ENCODE measurements at places on chromosomes 2 and 18.

DNA sequence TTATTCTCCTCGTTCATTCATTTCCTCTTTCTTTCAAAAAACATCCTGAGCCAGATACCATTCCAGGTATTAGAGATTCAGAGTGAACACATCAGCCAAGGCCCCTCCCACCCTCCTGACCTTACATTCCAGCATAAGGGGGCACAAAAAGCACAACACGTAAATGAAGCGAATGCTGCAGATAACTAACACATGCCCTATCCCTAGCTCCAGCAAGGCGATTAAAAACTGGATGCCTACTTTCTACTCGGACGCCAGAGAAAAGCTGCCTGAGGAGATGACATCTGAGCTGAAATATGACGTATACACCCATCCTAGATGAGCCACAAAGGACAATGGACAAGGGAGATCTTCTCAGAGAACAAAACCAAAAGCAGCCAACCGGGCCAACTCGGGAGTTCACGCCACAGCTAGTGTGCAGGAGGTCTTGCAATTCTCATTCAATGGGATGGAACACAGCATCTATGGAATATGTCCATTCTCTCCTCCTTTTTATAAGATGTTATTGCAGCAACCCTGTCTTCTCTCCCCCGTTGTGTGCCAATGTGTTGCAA, 33.5 kb downstream of the FEZ2 start:
- no peak for DNase-seq

- DNase-seq, result no peak
These were observed 59.1 kb downstream of the GREB1 start for GRCh38 chr2:11592671-11593574.

GRCh38 chr18:9334973-9335696, 562 bp downstream of the TWSG1 start:
- DNase-seq, result peak; percentile 62

- DNase-seq, result no peak
These were observed 65.4 kb downstream of the PDE1A start for GRCh38 chr2:182361477-182361876.

- no peak for DNase-seq
These were observed 52.3 kb downstream of the BAZ2B start for GRCh38 chr2:159564081-159564480.

- peak; percentile 3 for DNase-seq
These were observed 104.5 kb upstream of the TAF1B start for GRCh38 chr2:9738535-9739496.

GRCh38 chr2:240498171-240498957, 59.4 kb downstream of the ANKMY1 start:
- DNase-seq, result no peak

- no peak for DNase-seq
These were observed 9.9 kb downstream of the ST3GAL5 start for GRCh38 chr2:85878719-85879370.

GRCh38 chr18:9870431-9871008, 15.3 kb upstream of the TXNDC2 start:
- DNase-seq, result no peak

DNA sequence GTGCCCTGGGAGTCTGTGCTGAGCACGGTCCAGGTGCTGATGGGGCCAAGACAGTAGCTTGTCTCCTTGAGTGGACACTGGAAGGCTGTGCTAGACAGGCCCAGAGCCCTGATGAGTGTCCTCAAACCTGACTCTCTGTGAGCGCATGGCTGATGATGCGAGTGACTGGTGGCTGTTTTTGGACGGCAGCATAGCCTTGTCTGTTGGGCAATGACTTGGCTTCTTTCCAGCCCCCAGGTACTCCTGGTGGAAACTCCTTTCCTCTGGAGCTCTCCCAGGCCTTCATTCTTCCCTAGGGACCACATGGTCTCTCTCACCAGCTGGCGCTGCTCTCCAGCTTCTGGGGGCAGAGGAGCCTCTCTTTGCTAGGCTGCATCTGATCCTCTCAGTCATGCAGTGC, 207.6 kb upstream of the SMIM21 start:
- DNase-seq, result no peak

DNA sequence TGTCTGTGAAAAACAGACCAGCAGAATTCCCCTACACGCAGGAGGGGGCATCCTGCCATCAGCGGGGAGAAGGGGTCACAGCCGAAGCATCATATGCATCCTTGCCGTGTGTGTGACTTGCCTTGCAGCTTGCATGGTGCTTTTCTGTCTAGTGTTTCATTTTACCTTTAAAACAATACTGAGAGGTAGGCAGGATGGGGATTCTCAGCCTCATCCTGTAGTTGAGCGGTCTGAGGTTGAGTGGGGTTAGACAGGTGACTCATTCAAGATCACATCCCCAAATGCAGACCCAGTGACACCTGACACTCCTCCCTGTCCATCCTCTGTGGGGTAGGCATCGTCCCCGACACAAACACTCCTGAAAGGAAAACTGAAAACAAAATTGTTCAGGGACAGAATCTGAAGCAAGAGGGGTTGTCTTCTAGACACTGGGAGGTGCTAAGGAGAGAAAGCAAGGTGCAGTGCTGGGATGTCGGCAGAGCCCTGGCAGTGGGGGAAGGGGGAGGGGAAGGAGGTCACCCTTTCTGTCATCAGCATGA, 7.9 kb downstream of the ARL4C start:
- no peak for DNase-seq
